Heart right ventricle (tissue), 16 donors: ENCODE measurements at places on chromosomes 6 and 20.

DNA sequence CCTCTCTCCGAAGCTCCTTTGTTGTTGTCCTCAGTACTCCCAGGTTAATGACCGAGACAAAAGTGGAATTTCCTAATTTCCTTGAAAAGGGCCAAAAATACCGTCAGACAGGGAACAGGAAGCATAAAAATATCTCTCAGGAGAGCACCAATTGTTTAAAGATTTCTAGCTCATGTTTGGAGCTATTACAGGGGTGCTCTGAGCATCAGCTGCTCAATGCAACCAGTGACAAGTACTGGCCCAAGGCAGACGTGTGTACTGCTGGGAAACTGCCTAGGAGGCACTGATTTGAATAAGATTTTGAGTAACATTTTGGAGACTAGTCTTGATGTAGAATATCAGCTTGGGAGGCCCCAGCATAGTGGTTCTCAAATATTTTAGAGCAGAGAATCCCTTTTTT, 17.3 kb downstream of the LAMA4 start:
- peak; percentile 44 for DNase-seq

GRCh38 chr20:59146780-59147565, 16.6 kb upstream of the ZNF831 start:
- no peak for DNase-seq

- DNase-seq, result no peak
These were observed 52.5 kb downstream of the RBL1 start for GRCh38 chr20:37042986-37043972.

DNA sequence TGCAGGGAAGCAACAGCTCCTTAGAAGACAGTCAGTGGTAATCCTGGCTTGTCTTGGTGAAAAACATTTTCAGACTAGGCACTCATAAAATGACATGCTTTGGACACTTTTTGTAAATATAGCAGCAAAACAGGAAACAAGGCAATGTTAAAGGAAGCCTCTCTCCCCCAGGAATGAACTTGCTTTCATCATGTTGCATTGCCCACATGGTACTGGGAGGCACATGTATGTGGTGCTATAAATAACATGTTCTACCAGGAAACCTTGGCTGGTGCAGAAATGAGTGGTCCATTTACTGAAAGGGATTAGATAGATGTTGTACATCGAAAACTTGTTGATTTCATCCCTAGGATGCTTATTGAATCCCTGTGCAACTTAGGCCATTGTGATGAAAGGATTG, 121.4 kb upstream of the RREB1 start:
- no peak for DNase-seq

GRCh38 chr6:43698584-43699349, 11.2 kb upstream of the MRPS18A start:
- DNase-seq, result peak; percentile 67

GRCh38 chr6:40889137-40889832, 149.7 kb downstream of the UNC5CL start:
- DNase-seq, result no peak
